GM04503 (cell line): ENCODE measurements at places on chromosomes 3 and 15.

DNA sequence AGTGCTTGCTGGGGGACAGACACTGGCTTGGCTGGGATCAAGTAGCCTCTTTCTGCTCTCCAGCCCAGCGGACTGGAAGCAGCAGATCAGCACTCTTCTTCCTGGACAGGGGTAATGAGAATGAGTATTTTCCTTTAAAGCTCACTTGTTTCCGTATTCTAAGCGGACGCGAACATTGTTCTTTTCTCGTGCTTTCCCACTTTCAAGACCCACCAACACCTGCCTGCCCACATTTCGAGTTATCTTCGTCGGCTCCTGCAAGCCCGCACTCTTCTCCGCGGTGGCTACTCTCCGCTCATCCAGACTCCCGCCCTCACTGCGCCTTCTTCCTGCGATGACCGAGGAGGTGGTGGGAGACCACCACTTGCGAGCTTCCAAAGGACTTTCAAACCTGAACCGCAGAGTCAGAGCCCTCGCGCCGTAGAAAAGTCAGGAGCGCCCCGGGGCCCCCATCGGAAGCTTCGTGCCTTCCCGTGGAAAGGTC, 1.6 kb upstream of the PPM1L start:
- no peak for DNase-seq

- DNase-seq, result no peak
Measured at GRCh38 chr3:79846148-79846933, 78.5 kb upstream of the ROBO1 start.

GRCh38 chr15:98518823-98519561, 129.3 kb upstream of the IGF1R start:
- peak; percentile 21 for DNase-seq

- DNase-seq, result no peak
Measured at GRCh38 chr3:4271834-4272233, 31.3 kb upstream of the SETMAR start.

DNA sequence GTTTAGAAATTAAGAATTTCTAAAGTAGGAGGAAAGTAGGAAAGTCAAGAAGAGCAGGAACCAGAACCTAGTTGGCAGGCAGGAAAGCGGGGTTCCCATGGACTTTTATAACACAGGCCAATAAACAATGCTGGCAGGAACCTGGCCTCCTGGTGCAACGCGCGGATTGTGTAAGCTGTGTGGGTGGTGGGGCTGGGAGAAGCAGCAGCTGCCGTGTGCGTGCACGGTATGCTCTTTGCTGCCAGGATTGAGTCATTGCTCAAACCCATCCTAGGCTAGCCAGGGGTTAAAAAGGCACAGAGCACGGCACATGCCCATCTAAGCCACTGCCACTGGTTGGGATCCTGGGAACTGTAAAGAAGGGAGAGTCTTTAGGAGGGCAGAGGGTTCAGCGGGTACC, 209.9 kb upstream of the RGMA start:
- no peak for DNase-seq

- DNase-seq, result peak; percentile 46
Measured at GRCh38 chr15:44034933-44035624, 160.0 kb downstream of the FRMD5 start.

DNA sequence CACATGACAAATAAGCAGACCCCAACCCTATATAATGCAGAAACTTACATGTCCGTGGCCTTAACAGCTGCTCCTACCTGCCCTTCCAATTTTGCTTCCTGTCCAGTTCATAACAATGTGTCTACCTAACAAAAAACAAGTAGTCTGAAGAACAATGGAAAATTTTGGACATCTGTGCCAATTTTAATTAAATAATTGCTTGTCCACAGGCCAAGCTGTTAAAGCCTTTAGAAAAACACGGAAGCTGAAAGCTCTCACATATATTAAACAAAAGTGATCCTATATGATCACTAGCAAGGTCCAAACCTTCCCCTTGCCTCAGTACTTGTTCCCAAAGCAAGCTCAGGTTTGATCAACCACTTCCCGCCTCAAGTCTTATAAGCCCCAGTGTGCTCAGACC, 37.1 kb downstream of the MAGI1 start:
- no peak for DNase-seq

DNA sequence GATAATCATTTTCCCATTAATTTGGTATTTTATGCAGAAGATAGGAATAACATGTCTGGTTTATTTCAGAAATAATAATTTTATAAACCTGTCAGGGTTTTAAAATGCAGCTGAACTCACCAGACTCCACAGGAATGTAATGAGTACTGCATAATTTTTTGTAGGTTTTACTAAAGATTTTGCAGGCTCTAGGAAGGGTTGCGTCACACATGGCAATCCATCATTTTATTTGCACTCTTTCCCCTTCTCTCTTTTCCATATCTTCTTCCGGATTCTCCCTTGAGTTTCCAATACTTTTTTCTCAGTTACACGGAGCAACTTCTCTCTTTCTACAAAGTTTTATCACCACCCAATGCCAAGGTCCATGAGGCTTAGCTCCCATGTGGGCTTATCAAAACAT, 234.7 kb downstream of the NFKBIZ start:
- DNase-seq, result no peak

GRCh38 chr3:113194823-113195401, 16.4 kb upstream of the BOC start:
- DNase-seq, result no peak

- no peak for DNase-seq
Measured at GRCh38 chr3:12992629-12993516, 80.4 kb downstream of the IQSEC1 start.

GRCh38 chr15:32669896-32670611, 28.5 kb downstream of the SCG5 start:
- peak; percentile 95 for DNase-seq

GRCh38 chr3:89434621-89435380, 327.4 kb downstream of the EPHA3 start:
- DNase-seq, result no peak

- DNase-seq, result peak; percentile 86
Measured at GRCh38 chr15:52103217-52104207, 9.1 kb downstream of the BCL2L10 start.

DNA sequence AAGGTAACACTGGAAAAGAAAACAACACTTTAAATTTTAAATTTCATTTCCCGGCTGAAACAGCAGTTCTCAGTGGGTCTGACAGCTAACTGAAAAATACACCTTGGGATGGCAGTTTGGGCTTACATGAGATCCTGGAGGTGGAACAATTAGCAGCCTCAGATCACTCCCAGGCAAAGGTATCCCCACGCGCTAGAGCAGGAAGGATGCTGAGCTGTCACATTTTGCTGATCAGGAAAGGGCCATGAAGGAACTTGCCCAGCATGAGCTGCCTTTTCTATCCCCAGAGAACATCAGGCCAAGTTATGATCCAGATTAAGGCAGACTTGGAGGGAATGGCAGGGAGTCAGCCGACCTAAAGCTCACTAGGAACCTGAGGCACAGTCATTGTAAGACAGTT, 204.8 kb upstream of the SLC2A2 start:
- no peak for DNase-seq

- DNase-seq, result no peak
Measured at GRCh38 chr3:170717410-170718402, 131.8 kb upstream of the SLC7A14 start.

- no peak for DNase-seq
Measured at GRCh38 chr3:34568766-34569165, 770.3 kb downstream of the PDCD6IP start.

DNA sequence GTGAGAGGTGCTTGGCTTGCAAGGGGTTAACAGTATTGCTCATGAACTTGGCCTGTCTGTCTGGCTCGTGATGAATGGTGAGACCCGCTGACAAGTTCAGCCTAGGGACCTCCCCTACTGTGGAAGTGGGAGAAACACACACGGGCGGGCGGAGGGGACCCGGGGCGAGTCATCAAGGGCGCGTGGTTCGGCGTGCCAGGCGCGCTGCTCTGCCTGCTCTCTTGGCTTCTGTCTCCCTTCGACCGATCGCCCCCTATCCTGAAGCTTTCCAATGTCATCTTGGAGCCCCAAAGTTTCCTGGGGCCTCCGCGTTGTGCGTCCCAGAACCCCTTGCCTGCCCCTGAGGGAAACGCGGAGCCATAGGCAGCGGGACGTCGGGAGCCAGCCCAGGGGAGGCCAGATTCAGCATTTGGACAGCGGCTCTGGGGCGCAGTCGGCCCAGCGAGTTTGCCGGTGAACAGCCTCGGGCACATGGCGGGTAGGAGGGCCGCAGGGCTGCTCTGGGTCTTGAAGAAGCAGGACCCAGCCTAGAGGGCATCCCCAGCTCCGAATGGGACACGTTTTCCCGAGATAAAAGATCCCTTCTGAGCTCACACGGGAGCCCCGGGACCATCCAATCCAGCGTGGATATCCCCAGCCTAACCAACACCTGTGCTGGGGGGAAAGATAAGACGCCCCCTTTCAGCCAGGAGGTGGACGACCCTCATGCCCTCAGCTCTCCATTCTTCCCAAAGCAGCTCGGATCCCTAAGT, 27.0 kb upstream of the POLG start:
- DNase-seq, result no peak

- DNase-seq, result no peak
Measured at GRCh38 chr15:96553931-96554330, 223.4 kb downstream of the NR2F2 start.

- no peak for DNase-seq
Measured at GRCh38 chr3:190175490-190175889, 54.8 kb upstream of the P3H2 start.

DNA sequence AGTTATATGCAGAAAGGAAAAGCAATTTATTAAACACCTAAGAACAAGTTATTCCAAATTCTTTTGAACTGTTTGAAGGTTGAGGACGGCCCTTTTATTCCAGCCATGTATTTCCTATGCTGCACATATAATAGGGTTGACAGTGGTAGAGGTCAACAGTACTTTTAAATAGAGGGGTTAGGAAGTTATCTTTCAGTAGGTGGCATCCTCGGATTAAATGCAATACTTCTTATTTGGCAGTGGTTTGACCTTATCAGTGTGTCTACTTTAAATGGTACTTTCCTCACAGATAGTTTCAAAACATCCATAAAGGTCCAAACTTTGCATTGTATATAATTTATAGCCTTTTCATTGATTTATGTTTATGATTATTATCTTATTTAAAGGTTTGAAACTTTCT, 558.7 kb downstream of the TUSC7 start:
- no peak for DNase-seq

DNA sequence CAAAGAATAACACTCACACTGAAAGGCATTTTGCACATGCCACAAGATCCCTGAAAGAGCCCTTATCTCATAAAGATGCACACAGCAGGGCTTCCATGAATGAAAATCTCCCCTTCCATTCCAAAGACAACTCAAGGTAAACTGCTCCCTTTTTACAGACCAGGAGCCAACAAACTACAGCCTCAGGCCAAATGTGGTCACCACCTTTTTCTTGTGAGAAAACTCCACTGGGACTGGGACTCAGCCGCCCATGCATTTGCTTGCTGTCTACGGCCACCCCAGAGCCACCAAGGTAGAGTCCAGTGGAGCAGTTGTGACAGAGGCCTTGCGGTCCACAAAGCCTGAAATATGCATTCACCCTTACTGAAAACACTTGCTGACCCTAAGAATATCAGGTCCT, 334.8 kb downstream of the OCA2 start:
- DNase-seq, result no peak

- no peak for DNase-seq
Measured at GRCh38 chr3:122324871-122325323, at the start of gene CSTA. Gene CSTA (plus strand): TSS chr3:122325248. CDS start chr3:122325293, 45 bp downstream.

DNA sequence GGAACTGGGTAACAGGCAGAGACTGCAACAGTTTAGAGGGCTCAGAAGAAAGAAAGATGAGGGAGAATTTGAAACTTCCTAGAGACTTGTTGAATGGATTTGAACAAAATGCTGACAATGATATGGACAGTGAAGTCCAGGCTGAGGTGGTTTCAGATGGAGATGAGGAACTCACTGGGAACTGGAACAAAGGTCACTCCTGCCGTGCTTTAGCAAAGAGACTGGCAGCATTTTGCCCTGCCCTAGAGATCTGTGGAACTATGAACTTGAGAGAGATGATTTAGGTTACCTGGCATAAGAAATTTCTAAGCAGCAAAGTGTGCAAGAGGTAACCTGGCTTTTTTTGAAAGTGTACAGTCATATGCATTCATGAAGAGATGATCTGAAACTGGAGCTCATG, 11.7 kb downstream of the EIF5A2 start:
- DNase-seq, result no peak

DNA sequence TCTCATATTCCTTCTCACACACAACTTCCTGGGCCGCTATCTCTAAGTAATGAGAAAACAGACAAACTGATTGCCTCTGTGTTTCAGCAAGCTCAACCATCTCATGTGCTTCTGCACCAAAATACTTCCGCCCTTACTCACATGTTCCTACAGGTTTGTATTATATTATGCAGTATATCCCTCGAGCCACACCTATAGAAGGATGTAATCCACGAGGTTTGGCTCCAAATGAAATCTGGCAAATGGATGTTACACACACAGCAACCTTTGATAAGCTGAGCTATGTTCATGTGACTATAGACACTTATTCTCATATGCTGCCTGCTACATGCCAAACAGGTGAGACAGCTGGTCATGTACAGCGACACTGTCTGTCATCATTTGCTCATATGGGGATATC, 22.6 kb downstream of the CCRL2 start:
- DNase-seq, result no peak

GRCh38 chr3:55165278-55165677, 237.4 kb upstream of the LRTM1 start:
- DNase-seq, result peak; percentile 39

GRCh38 chr3:197000211-197000610, 29.4 kb downstream of the MELTF start:
- DNase-seq, result no peak

GRCh38 chr3:190560013-190560895, 46.4 kb downstream of the IL1RAP start:
- DNase-seq, result no peak

DNA sequence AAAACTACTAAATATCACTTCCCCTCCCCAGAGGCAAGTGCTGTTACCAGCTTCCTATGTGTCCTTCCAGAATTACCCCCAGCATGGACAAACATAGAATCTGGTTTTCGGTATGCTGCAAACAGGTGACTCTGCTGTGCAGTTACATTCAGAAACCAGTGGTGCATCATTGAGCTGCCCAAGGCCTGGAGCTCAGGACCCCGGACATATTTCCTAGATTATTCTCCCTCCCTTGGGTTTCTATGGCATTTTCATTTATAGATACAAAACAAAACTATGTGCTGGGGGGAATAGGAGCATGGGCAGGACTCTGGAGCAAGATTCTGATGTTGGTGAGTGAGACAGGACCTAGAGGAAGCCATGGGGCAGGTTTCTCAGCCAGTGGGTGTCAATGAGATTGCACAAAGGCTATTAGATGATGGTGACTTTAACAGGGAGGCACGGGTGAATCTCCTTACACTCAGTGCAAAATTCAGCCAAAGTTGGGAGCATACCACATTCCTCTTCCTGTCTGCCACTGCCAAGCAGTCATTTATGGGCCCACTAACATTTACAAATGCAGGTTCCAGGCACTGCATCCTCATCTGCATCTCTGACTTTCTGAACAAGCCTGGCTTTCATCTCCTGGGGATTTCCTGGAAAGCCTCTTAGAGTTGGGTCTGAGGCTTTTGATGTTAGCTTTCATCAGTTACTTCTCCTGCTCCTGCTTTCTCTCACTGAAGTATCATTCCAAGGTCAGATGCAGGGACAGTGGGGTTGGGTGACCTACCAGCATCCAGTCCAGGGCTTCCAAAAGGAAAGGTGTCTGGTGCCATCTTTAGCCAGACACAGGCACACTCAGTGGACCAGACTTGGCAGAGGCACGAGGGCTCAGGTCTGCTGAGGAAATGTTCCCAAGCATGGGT, 44.5 kb downstream of the CMTM7 start:
- DNase-seq, result no peak

GRCh38 chr15:75655931-75656330, 8.2 kb downstream of the SNX33 start:
- DNase-seq, result no peak
